ENCODE measurements at places on chromosomes 5 and 9.

GRCh38 chr5:156623381-156624040, 226.6 kb upstream of the PPP1R2B start:
- no peak for DNase-seq

- no peak for DNase-seq
Observed at GRCh38 chr5:122150215-122150614, 20.9 kb downstream of the ZNF474 start.

- no peak for DNase-seq
Observed at GRCh38 chr5:53069626-53070025, 39.9 kb downstream of the MOCS2 start.

GRCh38 chr5:123752552-123753179, 240.7 kb downstream of the CSNK1G3 start:
- DNase-seq, result no peak

DNA sequence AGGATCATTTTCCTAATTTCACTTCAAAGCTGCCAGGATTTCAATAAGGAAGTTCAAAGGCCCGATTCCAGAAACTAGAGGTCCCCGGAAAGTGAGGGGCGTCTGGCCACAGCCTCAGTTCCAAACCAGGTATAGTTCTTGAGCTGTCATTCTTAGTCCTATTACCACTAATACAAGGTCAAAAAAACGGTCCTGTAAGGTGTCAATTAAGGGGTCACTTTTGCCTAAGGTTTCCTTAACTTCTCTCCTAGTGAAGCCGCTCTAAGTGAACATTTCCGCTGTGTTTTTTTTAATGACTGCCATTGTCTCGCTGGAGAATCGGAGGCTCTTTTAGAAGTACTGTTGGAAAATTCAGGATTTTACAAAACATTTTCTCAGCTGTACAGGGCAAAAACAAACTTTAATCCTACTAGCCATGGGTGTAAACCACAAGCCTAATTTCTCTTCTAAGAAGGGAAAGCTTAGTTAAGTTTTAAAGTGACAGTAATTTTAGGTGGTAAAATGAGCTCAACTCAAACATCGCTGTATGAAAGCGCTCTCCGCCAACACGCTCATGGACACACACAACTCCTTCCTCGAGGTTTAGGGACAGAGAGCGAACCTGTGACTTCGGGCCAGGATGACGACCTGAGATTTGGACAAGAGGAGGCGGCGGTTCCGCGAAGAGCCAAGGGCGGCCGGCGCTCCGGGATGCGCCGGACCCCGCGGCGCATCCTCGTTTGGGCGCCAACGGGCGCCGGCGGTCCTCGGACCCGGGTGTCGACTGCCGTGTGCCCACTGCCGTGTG, 76.7 kb upstream of the IFNE start:
- no peak for DNase-seq

DNA sequence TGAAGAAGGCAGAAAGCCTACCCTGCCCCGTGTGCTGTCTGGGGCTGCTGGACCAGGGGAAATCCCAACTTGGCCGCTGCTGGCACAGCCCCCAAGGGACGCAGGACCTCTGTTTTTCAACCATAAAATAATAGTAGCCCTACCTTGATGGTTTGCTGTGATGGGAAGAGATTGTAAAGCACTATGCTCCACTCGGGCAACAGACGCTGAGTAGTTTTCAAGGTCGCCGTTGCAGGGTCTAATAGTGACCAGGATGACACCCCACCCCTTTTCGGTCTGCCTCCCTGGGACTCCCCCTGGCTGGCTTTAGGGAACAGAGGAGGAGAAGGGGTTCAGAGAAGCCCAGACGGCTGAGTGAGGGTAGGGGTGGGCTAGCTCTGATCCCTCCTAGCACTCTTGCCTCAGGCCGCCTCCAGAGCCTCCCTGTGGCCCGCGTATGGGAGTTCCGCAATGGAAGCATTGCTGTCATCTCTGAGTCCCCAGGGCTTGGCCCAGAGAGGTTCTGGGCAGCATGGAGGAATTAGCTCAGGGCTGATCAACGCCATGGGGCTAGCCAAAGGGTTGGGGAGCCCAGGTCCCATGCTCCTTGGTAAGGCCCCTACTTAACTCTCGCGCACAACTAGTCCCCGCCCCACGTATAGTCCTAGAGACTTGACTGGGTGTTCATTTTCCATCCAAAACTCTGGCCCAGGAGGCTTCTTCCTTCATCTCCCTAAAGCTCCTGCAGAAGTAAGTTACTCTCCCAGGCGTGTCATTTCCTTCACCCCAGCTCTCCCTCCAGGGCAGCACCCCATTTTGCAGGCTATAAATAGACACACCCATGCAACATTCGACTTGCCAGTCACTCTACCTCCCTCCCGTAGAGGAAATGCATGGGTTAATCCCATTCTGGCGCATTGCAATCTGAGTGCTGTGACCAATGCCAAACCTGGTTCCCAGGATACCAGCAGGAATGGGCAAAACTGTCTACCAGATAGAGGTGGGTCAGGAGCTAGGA, 1.1 kb upstream of the IRF1 start:
- DNase-seq, result no peak

DNA sequence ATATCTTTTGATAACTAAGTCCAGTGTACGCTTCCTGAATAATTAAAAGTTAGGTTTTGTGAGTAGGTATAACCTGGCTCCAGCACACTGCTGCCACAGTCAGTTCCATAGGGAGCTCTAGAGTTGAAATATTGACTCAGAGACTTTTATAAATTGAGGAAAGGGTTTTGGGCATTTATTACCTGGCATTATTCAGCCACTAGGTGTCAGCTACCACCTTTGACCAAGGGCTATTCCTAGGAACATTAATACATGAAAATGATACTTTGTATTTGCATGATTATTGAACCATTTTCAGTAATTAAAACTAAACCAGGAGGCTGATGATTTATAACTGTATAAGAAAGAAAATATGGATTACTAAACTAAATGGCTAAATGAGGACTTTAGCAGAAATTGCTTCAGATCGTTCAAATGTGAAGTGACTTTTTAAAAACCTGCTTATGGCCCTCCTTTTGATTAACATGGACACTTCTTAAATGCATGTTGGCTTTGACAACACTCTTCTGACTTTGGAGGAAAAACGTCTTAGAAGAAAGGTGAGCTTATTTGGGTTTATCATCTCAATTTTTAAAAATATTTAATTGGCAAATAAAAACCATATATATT, 83.0 kb downstream of the SMC2 start:
- peak; percentile 56 for DNase-seq

DNA sequence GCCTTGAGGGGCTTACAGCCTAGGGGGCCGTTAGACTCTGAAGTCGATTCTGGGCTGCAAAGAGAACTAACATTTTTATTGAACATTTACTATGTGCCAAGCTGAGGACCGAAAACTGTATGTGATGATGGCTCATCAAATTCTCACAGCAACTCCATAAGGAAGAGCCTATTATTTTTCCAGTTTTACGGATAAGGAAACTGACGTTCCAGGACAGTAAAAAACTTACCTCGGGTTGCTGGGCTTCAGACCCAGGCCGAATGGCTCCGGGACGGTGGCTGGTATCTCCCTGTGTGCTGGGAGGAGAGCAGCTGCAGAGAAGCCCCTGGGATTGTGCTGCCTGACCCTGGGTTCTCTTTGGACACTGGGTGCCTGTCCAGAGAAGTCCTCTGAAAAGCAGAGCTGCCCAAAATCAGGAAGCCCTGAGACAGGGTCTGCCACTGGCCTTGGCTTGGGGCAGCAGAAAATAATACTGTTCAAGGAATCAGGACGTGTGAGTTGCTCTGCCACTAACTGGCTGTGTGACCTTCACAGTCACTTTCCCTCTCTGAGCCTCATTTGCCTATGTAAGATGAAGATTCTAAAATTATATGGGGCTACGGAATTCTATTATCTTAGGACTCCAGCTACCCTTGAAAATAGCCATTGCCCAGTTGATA, 116.3 kb upstream of the CPEB4 start:
- no peak for DNase-seq

- no peak for DNase-seq
Observed at GRCh38 chr9:92962846-92963245, 15.5 kb downstream of the FGD3 start.

DNA sequence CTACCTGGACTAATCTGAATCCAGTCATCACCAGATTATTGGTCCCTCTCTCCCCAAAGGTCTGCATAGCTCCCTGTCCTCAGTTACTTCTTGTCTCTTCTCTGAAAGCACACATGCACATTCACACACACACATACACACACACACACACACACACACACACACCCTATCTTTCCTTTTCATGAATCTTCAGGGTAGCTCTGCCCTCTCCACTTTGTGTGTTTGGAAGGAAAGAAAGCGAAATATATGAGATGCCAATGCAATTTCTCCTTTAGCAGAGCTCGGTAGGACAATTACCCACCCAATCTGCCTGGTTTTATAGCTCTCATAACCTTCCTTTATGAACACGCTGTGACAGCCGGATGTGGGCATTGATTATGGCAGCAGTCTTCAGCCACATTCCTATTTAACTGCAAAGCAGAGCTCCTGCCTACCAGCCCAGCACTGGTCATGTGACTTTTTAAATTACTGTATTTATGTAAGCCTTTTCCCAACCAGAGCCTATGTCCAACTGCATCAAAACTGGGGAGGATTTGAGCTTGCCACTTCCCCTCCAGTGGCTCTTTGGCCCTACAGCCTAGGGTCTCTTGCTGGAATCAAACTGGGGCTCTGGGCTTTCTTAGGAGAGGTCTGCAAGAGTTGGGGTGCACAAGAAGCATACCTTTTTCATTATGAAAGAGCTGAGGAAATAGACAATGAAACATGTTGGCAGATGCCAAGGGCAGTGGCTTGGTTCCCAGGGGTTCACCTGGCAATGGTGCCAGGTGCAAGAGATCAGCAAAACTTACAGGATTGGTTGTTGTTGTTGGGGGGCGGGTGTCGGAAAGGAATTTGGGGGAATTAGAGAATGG, 20.8 kb upstream of the MATR3 start:
- DNase-seq, result no peak

DNA sequence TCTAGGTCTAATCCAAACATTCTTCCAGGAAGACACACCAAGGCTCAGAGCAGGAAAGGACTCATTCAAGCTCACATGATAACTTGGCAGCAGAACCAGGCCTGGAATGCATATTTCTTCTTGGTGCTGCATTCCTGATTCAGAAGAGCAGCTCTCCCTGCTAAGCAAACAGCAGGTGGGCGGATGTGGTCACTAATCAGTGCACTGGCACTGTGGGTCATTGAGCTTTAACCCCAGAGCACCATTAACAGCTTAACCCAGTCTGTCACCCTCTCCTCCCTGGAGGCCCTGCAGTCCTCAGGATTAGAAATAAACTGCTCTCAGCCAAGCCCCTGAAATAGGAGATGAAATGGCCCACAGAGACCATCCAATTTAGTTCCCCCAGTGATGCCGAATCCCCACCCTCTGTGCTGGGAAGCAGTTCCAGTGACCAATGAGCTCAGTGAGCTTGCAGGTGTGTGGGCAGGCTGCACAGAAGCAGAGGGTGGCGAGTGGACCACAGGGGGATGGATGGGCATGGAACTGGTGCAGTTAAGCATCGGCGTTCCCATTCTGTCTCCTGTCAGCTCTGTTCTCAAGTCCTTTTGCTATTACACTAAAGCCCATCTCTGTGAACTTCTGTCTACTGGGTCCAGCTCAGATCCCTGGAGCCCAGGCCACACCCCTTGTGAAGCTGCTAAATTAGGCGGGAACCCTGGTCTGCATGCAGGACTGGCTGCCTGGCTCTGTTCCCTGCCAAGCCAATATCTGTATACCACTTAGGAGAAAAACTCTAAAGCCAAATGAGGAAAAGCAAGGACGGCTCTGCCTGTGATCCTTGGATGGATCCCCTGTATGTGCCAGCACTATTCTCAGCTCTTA, 16.6 kb upstream of the MEGF9 start:
- DNase-seq, result no peak

GRCh38 chr9:113787871-113788270, 88.2 kb upstream of the ZNF618 start:
- DNase-seq, result no peak

DNA sequence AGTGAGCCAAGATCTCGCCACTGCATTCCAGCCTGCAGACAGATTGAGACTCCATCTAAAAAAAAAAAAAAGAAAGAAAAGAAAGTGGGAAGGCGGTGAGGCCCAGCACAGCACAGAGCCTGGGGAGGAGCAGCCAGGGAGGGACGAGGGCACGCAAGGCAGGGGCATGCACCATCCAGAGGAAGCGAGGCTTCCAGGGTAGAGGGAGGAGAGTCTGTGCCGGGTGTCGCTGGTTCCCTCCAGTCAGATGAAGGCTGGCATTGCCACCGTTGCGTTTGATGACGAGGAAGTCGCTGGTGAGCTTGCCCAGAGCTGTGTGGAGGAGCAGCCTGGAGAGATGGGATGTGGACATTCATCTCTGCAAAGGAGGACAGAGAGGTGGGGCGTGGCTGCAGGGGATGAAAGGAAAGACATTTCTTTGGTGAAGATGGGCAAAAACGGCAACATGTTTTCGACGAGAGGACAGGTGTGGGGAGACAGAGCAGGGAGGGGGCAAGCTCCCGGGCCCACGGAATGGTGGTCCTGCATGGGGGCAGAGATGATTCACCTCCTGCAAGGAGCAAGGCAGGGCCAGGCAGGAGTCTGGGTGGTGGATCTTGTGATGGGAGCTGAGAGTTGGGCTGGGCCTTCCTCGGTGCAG, 18.6 kb upstream of the OLFM1 start:
- no peak for DNase-seq

GRCh38 chr9:88230612-88231011, 92.3 kb upstream of the SPATA31C2 start:
- no peak for DNase-seq

GRCh38 chr9:4073371-4073770, 226.5 kb downstream of the GLIS3 start:
- no peak for DNase-seq

DNA sequence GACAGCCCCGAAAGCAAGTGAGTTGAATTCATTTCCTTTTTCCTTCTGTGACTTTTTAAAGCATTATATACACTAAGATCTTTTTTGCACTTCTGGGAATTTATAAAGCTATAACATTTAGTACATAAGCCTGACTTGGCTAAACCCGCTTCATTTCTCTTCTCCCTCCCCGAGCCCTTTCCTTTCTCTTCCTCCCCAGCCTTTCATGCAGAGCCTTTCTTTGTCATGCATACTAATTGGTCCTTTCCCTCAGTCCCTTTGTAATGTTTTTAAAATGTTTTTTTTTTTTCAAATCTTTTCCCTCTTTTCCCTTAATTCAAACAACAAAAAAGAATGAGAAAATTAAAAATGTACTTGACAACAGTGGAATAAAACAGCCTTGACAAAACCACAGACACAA, 246.4 kb downstream of the PSAT1 start:
- DNase-seq, result no peak

GRCh38 chr9:81473708-81474107, 215.6 kb downstream of the TLE1 start:
- no peak for DNase-seq

DNA sequence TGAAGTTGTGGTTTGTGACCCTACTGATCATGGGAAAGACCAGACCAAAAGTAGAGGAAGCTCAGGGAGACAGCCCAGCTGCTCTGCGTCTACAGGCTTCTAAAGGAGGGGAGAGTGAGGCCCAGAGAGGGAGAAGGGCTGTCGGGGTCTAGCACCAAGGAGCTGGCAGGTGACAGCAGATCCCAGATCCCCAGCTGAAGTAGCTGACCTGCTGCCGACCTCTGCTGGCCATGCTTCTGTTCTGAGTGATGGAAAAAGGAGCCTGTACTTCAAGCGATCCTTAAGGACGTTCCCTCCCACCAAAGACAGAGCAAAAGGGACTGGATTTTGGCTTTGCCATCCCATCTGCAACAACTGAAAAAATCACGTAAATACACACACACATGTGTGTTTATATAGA, 22.7 kb upstream of the QSOX2 start:
- peak; percentile 12 for DNase-seq

All from NCI-H1092 treated with DMSO at 0.1 percent for 48 hours (cell line).